ENCODE measurements at places on chromosomes 3 and 15. TPM values are rescaled to one million over a fixed set of nuclear protein-coding genes. Genes with fewer than 3 reads are reported as not detected.
A peak's percentile ranks its signal among the peaks of the same experiment; 100 is the strongest.

The ITIH3 gene
- total RNA-seq, result 0.24 TPM

The PATL2 gene
- 2.2 TPM for total RNA-seq

The CGGBP1 gene
- total RNA-seq, result 64.8 TPM

The GREM1 gene
- 0.14 TPM for total RNA-seq

DNA sequence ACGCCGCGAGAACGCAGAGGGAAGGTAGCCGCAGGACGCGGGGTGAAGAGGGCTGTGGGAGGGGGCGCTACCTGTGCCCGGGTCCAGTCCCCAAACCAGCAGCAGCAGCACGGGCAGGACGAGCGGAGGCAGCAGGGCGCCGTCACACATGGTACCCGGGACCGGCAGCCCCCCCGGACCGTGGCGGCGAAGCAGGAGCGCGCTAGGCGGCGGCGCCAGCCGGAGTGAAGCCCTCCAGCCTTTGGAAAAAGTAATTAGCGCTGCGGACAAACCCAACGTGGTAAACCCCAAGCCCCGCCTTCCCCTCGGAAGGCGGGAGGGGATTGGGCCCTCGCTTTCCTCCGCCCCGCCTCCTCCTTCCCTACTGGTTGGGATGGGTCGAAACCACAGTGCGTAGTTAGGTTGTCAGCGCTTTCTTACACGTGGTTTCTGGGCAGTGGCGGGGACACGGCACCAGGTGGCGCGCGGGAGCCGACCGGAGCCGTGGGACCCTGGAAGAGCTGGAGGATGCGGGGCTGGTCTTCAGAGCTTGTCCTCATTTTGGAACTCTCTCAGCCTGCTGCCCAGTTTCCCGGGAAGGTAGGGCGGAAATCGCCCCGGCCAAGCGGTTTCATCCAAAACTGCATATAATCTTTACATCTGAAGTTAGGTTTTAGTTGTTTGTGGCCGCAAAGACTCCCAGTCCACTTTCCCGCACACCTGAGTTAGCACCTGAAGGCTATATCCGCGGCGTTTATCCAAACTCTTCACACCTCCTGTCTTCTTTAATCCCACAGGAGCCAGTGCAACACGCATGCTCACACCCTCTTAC lies at the start of gene ADAMTS17:
ADAMTS17 (minus strand) TSS at position 226 of the 811 bp plus-strand sequence; CDS start at position 150, 76 bp downstream.
- peak; percentile 57 for DNase-seq
- peaks cover 31% of the 10 kb centered on the region for H3K27me3 ChIP-seq
- H3K4me3 ChIP-seq, result peak within 1 kb of the TSS; percentile 24
- H3K36me3 ChIP-seq, result no peaks in the 10 kb centered on the region
- peaks cover 6% of the 10 kb centered on the region for H3K4me1 ChIP-seq

GRCh38 chr3:99319961-99320360 lies 318.4 kb upstream of the COL8A1 start:
- no peak for DNase-seq
- no peak overlapping the region for H3K27ac ChIP-seq
- H3K36me3 ChIP-seq, result no peaks in the 10 kb centered on the region
- no peaks in the 10 kb centered on the region for H3K27me3 ChIP-seq
- H3K4me3 ChIP-seq, result no peak overlapping the region

DNA sequence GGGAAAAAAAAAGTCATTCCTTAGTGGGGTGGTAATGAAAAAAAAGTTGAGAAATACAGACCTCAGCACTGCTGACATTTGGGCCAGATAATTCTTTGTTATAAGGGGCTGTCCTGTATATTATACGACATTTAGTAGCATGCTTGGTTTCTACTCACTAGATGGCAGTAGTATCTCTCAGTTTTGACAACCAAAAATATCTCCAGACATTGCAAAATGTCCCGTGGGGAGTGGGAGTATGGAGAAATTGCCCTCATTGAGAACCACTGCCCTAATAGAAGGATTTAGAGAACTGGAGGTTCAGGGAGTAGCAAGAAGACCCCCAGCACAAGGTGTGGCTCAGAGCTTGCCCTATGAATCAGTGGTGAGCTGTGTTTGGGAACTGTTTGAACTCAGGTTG lies 28.6 kb upstream of the TEX264 start:
- DNase-seq, result peak; percentile 6
- no peak overlapping the region for H3K27ac ChIP-seq
- no peaks in the 10 kb centered on the region for H3K4me1 ChIP-seq

- DNase-seq, result no peak
- H3K27me3 ChIP-seq, result no peaks in the 10 kb centered on the region
- H3K27ac ChIP-seq, result no peak overlapping the region
- no peak overlapping the region for H3K4me3 ChIP-seq
Observed at GRCh38 chr15:94701281-94701985, 470.1 kb downstream of the MCTP2 start.

DNA sequence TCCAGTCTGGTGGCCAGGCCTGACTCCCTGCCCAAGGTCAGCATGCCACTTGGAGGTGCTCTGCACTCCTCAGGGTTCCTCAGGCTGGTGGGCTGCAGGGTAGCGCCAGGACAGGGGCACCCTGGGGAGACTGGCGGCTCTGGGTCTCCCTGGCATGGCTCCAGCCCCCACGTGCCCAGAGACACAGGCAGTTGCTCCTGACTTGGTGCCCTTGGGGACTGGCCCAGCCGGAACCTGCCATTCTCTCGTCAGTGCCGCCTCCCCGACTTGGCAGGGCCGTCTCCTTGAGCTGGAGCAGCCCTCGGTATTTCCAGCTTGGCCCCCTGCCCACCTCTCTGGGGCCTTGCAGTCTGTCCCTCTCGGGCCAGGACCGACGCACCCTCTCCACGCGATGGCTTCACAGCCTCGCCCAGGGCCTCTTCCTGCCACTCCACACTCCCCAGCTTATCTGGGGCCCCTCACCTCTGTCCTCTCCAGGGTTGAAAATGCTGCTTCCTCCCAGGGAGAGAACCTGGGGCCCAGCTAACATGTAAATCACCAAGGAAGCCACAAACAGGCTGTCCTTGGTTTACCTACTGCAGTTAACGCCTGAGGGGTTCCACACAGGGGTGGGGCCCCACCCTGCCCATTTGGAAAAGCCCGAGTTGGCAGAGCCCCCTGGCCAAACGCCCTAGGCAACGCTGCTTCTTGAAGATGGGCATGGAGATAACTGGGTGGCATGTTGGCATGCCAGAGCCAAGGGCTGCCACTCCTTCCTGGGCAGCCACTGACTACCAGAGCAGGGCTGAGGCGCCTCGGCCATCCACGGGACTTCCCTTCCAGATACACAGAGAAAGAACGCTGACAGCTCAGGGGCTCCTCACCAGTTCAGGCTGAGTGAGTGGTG lies 61.4 kb downstream of the SMAD6 start:
- no peaks in the 10 kb centered on the region for H3K36me3 ChIP-seq
- H3K4me1 ChIP-seq, result peaks cover 18% of the 10 kb centered on the region
- H3K27me3 ChIP-seq, result peaks cover 20% of the 10 kb centered on the region
- no peak for DNase-seq
- no peak overlapping the region for H3K27ac ChIP-seq
- H3K4me3 ChIP-seq, result no peak overlapping the region

- no peaks in the 10 kb centered on the region for H3K4me1 ChIP-seq
- no peak for DNase-seq
- H3K36me3 ChIP-seq, result no peaks in the 10 kb centered on the region
- no peaks in the 10 kb centered on the region for H3K27me3 ChIP-seq
Observed at GRCh38 chr15:60936186-60936585, 292.9 kb downstream of the RORA start.

- H3K27ac ChIP-seq, result no peak overlapping the region
- no peaks in the 10 kb centered on the region for H3K27me3 ChIP-seq
- peaks cover 8% of the 10 kb centered on the region for H3K36me3 ChIP-seq
- no peak for DNase-seq
Observed at GRCh38 chr3:150611666-150612065, 8.5 kb downstream of the SELENOT start.

GRCh38 chr3:71583566-71584393 lies at the start of gene FOXP1:
FOXP1 (minus strand) TSS chr3:71583728; CDS start chr3:71198381, 385,347 bp downstream.
- H3K4me1 ChIP-seq, result peaks cover 34% of the 10 kb centered on the region
- no peaks in the 10 kb centered on the region for H3K36me3 ChIP-seq
- DNase-seq, result peak; percentile 90
- peaks cover 24% of the 10 kb centered on the region for H3K27me3 ChIP-seq
- H3K4me3 ChIP-seq, result peak within 1 kb of the TSS; percentile 97

- H3K4me1 ChIP-seq, result no peaks in the 10 kb centered on the region
- H3K4me3 ChIP-seq, result no peak overlapping the region
- no peaks in the 10 kb centered on the region for H3K27me3 ChIP-seq
- peaks cover 27% of the 10 kb centered on the region for H3K36me3 ChIP-seq
- H3K27ac ChIP-seq, result no peak overlapping the region
Observed at GRCh38 chr3:179332240-179332639, 9.4 kb downstream of the ZNF639 start.
